Activated naive CD4-positive, alpha-beta T cell treated with anti-CD3 and anti-CD28 coated beads, Interleukin-2, amount 50 U/mL, for 72 hours (primary cell): ENCODE measurements at places on chromosomes 1 and 21.
A peak's percentile ranks its signal among the peaks of the same experiment; 100 is the strongest.

DNA sequence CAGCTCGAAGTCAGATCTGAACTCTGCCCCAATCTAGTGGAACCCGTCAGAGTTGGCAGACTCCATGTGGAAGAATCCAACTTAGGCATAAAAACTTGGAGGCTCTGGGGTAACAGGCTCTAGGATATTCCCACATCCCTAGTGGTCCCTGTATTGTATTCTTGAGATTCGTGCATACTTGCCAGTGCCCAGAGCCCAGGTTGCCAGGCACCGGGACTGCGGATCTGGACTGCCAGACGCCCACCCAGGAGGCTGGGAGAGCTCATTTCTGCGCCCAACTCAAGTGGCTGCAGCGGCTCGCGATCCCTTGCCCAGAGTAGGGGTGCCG lies 1.1 kb downstream of the GRIK1 start:
- no peak for DNase-seq

- DNase-seq, result no peak
Observed at GRCh38 chr1:114750780-114751179, 7.0 kb downstream of the CSDE1 start.

DNA sequence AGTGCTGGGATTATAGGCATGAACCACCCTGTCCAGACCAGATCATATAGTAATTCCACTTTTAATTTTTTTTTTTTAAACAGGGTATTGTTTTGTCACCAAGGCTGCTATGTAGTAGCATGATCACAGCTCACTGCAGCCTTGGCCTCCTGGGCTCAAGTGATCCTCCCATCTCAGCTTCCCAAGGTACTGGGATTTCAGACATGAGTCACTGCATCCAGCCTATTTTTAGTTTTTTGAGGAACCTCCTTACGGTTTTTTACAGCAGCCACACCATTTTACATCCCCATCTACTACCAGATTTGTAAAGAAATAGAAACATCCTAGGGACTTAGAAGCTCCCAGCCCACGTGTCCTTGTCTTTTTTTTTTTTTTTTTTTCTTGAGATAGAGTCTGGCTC lies 24.0 kb downstream of the L1TD1 start:
- no peak for DNase-seq

DNA sequence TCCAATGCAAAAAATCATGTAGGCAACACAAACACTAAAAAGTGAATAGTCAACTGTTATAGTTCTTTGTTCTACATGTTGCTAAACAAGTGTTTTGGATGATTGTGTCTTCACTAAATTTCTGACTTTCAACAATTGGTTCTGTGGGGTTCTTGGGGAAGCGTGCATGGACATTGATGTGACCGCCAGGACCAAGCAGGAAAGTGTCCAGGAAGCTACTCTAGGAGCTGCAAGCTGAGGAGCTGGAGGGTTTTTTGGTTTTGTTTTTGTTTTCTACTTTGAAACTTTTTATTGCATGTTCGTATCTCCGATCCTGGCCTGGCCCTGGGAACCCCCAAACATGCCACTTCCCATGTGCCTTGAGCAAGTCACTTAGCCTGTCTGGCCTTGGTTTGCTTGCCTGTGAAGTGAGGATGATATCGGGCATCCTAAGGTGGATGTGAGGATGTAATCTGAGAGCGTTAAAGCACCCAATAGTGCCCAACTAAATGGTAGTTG lies 8.0 kb downstream of the TMPRSS3 start:
- no peak for DNase-seq

GRCh38 chr1:70361727-70362398 lies 7.3 kb upstream of the ANKRD13C start:
- DNase-seq, result no peak

GRCh38 chr1:170730014-170730413 lies 66.1 kb downstream of the PRRX1 start:
- DNase-seq, result no peak

GRCh38 chr1:178418284-178418955 lies 78.3 kb downstream of the CLEC20A start:
- no peak for DNase-seq

DNA sequence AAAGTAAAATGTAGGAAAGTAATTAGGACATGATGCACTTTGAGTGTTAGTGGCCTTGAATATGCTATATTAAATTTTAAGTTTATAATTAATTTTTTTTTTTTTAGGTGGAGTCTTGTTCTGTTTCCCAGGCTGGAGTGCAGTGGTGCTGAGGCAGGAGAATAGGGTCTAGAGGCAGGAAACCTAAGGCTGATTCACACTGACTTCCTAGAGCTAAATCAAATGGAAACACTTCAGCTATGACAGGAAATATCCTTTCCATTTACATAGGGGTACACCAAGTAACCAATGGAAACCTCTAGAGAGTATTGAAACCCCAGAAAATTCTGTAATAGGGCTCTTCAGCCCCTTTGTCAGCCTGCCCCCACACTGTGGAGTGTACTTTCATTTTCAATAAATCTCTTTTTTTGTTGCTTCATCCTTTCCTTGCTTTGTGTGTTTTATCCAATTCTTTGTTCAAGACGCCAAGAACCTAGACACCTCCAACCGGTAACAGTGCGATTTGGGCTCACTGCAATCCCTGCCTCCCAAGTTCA lies 17.9 kb upstream of the THRAP3 start:
- no peak for DNase-seq

DNA sequence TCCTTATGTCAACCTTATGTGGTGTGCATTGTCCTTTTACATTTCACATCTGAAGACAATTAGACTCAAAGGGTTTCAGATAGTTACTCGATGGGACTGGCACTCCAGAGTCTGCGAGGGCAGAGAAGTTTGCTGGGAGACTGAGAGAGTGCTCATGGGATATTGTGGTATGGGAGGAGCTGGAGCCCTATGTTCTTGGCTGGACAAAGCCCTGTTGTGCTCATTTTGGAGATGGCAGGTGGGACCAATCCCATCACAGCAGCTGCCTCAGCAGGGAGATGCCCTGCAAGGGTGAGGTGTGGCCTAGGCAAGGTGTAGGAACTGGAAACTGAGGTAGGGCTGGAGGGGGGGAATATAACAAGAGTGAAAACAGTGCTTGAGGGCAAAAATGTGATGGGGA lies 43.5 kb upstream of the CRNN start:
- no peak for DNase-seq

GRCh38 chr1:22533244-22533895 lies 29.9 kb upstream of the EPHA8 start:
- no peak for DNase-seq

- no peak for DNase-seq
Observed at GRCh38 chr1:67835663-67836452, 2.6 kb upstream of the GNG12 start.

DNA sequence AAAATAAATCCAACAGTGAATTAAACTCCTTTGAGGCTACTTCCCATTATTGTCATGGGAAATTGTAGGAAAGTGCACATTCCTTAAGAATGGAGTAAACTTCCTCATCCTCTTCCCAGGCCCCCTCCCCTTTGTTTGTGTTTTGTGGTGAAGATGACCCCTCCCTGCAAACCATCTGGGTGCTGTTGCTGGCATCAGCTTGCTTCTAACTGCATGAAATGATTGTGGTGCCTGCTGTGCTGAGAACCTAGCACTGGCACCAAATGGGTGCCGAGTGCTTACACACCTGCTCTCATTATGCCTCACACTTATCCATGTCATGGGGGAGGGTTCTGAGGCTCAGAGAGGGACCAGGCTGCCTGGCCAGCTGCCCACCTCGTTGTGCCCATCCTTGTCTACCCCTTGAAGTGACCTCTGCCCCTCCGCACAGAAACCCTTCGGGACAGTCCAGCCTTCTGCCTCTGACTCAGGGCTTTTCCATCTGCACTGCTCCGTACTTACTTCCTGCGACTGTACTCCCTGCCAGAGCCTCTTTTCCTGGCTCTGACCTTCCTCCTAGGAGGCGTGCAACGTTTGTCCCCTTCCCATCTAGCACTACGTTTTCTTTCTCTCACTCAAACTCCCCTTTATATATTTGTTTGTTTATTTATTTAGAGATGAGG lies 30.6 kb downstream of the CAPN2 start:
- no peak for DNase-seq

GRCh38 chr1:10080523-10080922 lies 47.8 kb downstream of the UBE4B start:
- DNase-seq, result no peak

GRCh38 chr1:112250892-112251291 lies 145.1 kb upstream of the CTTNBP2NL start:
- DNase-seq, result no peak

- peak; percentile 31 for DNase-seq
Observed at GRCh38 chr1:193479187-193479586, 292.8 kb upstream of the B3GALT2 start.

GRCh38 chr1:183319051-183319450 lies 99.1 kb downstream of the NMNAT2 start:
- no peak for DNase-seq

GRCh38 chr1:12618965-12619791 lies 1.2 kb upstream of the DHRS3 start:
- DNase-seq, result peak; percentile 85

- DNase-seq, result no peak
Observed at GRCh38 chr21:29669416-29669815, 270.4 kb downstream of the GRIK1 start.

DNA sequence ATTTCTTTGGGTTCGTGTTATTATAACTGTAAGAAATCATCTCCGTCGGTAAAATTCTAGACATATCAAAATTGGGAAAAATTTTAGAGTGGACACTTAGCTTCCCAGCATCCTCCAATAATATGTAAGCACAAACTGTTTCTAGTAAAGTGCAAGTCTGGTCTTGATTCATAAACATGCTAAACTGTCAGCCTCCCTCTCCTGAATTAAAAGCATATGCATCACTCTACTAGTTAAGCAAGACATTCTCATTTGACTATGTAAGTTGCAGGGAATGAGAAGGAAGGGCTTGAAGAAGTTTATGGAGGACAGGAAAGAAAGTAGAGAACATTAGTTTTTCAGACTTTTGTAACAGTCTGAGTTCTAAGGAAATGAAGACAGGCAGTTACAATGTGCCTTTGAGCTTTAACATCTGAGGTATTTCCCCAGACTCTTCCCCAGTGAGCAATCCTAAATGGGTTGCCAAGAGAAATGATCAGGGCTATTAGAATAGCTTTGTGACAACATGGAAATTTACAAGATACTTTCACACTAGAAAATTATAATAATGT lies 90.0 kb downstream of the TYW3 start:
- DNase-seq, result no peak

- no peak for DNase-seq
Observed at GRCh38 chr1:8554956-8555534, 237.1 kb downstream of the SLC45A1 start.

DNA sequence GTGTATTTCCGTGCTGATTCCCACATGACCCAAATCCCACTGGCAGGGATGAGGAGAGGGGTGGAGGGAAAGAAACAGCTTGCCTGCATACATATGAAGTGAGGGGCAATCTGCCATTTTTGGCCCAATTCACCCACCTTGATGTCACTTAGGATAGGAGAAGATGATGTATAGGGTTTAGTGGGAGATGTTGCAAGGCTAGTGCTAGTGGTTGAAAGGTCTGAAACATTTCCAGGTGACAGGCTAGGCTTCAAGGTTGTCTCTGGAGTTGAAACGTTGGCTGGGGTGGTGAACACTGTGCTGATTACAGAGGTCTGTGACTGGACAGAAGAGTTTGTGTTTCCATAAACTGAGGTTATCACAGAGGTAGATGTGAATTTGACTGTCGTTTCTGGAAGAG lies 12.1 kb downstream of the CD34 start:
- no peak for DNase-seq

DNA sequence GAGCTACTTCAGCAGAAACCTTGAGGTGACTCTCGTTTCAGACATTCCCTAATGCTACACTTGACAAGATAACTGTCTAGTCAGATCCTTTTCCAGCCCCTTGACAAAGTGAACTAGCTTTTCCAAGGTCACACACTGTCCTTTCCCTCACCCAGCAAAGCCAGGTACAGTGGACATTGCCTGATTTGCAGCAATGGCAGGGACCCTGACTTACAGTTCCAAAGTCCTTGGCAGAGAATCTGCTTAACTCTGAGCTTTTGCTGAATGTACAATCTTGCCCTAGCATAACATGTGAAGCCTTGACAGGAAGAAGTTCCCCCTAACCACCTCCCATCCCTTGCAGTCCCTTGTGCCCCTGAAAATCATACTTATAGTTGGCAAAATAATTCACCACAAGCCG lies 37.1 kb downstream of the HSD3B2 start:
- DNase-seq, result no peak

DNA sequence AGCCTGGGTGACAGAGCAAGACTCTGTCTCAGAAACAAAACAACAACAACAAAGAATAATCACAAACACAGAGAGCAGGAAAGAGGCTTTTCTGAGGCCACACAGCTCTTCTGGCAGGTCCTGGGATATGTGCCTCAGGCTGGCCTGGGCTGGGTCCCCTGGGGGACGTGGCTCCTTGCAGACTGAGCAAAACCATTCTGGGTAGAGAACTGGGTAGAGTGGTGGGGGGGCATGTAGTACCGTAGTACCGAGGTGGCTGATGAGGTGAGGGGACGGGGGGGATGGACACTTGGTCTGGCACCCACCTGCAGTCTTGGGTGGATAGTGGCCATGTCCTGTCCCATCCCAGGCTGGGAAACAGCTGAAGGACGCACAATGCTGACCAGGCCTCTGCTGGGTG lies 6.0 kb downstream of the TMEM82 start:
- DNase-seq, result no peak

GRCh38 chr1:25731626-25732370 lies 68.2 kb upstream of the SELENON start:
- DNase-seq, result no peak

- DNase-seq, result no peak
Observed at GRCh38 chr1:41240781-41241353, 1.2 kb downstream of the SCMH1 start.

- DNase-seq, result no peak
Observed at GRCh38 chr1:33256221-33256470, 146 bp upstream of the ZNF362 start.

- DNase-seq, result no peak
Observed at GRCh38 chr1:227799756-227800155, 15.7 kb upstream of the PRSS38 start.

DNA sequence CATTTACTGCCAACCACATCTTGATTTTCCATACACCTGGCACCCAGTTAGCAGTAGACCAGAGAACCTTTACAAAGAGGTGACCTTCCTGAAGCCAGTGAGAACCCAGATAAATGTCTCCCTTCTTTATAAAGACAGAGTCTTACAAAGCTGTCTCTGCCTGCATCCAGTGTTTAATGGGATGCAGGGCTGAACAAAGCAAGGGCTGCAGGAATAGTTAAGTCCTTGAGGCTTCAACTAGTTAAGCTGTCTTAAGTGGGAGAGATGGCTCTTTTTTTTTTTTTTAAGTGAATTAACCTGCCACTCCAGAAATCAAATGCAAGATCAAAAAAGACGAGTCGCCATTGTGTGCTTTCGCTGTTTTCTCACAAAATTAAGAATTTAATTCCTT lies 1.5 kb downstream of the AHCYL1 start:
- DNase-seq, result no peak

GRCh38 chr1:4421986-4422385 lies 232.4 kb upstream of the AJAP1 start:
- DNase-seq, result no peak

- DNase-seq, result no peak
Observed at GRCh38 chr1:117368116-117369108, 1.2 kb downstream of the MAN1A2 start.

DNA sequence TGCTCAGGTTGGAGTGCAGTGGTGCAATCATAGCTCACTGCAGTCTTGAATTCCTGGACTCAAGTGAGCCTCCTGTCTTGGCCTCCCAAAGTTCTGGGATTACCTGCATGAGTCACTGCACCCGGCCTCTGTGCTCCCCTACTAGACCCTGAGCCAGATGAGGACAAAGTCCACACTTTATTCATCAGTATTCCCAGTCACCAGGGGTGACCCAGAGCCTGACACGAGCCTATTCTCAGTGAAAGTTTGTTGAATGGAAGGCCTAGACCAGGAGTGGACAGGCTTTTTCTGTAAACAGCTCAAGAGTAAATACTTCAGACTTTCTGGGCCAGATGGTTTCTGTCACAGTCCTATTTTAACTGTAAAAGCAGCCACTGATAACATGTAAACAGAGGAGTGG lies 68.2 kb downstream of the MAB21L3 start:
- DNase-seq, result no peak
